HT1080 (cell line): ENCODE measurements at places on chromosomes 6 and 20. TPM values are rescaled to one million over a fixed set of nuclear protein-coding genes. Genes with fewer than 3 reads are reported as not detected.

- no peak for DNase-seq
Measured at GRCh38 chr6:136889271-136890193, 32.6 kb upstream of the SLC35D3 start.

DNA sequence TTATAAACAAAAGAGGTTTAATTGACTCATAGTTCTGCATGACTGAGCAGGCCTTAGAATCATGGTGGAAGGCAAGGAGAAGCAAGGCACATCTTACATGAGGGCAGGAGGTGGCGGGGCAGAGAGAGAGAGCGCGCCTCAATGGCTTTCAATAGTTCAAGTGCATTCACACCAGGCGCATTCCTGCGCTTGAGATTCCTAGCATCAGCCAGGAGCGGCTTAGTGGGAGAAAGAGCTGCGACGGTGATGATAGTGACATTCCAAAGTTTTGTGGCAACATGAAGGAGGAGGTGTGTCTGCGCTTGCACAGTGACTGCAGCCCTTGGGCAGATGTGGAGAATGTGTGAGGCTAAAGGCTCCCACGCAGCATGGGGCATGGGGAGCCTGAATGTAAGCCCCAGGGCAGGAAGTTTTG is 25.0 kb upstream of the EMILIN3 start:
- no peak for DNase-seq

DNA sequence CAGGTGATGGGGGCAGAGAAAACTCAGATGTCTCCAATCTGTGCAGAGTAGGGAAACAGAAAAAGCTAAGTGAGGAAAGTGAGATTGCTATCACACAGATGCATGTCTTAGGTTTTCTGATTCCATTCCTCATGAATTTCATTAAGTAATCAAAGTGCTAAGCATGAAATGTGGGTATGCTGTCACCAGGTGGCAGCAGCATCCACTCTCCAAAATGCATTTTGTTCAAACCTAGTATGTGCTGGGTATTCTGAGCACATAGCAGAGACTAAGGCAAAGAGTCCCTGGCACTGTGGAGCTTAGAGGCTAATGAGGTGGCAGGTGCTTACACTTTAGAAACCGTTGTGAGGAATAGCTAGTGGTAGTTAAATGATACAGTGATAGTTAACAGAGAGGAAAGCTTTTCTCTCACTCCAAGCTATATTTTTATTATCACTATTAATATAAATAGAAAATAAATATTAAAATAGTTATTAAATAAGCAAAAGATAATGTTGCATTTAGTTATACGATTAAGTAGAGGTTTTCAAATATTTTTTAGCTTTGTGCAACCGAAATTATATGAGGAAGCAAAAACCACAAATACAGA is 179.5 kb downstream of the CDH26 start:
- peak; percentile 39 for DNase-seq

- no peak for DNase-seq
Measured at GRCh38 chr6:3650959-3651697, 100.4 kb downstream of the PXDC1 start.

DNA sequence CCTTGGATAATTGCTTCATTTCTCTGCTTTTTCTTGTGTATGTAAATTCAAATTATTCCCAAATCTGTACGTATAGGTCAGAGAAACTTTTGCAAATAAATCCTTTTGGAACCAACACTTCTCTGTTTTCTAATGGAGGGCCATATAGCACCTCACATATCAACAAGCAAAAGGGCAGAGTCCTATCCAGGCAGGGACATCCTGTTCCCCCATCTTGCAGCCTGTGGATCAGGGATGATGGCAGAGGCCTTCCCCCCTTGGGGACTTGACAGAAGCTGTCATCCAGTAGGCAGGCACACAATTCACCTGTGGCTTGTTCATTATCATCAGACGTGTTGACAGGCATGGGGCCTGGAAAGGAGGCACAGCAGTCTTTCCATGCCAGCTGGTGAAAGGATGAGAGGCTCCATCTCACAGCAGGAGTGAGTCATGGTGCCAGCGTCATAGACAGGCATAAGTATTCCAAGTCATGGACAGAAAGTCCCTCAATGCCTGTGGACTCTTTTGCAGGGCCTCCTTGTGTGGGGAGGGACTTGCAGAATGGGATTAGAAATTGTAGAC is 31.8 kb upstream of the PLEKHG1 start:
- peak; percentile 50 for DNase-seq

GRCh38 chr20:52614051-52614863 is 357.9 kb upstream of the TSHZ2 start:
- DNase-seq = no peak

DNA sequence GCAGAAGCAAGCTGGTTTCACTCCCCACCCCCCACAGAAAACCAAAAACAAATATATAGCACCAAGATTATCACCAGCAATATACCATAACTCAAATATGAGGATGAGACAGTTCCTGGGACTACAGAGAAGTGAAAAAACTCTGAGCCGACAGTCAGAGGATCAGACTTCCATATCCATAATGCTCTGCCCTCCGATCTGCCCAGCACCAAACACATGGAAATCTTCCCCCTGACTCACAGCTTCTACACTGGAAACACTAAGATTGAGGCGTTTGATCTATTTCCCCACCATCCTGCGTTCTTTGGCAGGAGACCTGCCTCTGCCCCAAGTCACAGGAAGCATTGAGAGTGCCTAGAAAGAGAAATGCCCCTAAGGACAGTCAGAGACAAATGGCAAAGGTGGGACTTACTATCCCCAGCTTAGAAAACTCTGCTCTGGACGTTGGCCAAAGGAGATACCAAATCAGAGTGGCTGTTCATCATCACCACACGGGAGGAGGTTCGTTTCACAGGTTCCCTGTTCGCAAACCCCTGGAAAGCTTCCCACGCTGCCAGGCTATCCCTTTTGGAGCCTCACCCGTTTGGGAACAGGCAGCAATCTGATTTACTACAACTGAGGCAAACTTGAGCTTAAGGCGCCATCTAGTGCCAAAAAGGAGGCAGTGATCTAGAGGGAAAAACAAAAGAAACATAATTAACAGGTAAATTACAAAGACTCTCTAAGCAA is 48.7 kb upstream of the SRSF6 start:
- peak; percentile 35 for DNase-seq

GRCh38 chr20:25225642-25226432 is 22.0 kb upstream of the PYGB start:
- no peak for DNase-seq

DNA sequence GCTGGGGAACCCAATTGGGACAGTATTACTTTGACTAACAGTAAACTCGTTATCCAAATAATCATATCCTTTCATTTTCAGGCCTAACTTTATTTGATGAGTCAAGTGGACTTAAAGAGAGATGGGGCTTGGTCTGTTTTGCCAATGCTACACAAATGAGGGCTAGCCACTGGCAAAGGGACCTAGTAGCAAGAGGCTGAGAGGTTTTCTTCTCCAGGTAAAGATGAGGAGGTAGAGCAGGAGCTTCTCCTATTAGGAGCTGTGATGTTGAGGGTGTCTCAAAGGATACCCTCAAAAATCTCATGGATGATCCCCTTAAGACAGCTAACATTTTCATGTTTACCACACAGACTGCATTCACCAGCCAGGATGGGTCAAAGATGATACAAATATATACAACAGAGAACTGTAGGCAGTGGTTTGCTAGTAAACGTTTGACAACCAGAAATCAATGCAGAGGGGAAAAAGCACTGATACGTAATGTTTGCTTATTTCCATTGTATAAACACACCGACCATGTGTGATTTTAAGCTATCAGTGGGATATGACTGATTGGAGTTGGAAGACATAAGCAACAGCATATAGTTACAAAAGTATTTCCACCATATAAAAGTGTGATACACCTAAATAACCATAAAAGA is 153.3 kb downstream of the IBTK start:
- DNase-seq = no peak

The MOG gene
- total RNA-seq = not detected in 2 replicates

The RSPO3 gene
- total RNA-seq = 0.10 and 0.11 TPM in 2 replicates

The ARHGAP40 gene
- total RNA-seq = 0.03 TPM in 1 of 2 replicates, not detected in the other

The SIRPD gene
- total RNA-seq = not detected in 2 replicates
